ENCODE measurements at places on chromosomes 2 and 18.

DNA sequence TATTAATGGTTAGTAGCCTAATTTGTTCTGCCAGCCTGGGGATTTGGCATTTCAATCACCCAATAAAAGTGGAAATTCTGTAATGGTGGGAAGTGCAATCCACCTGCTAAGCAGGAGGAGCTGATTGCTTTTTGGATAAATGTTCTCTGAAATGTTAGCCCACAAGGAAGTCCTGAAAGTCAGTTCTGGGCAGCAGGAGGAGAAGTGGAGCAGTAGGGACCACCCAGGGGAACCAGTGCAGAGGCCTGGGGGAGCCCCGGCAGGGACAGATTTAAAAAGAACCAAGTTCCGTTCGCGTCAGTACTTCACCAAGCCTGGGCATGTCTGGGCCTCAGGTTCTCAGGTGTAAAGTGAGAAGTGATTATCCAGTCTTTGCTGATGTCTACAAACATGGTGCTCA lies 248.5 kb upstream of the RAB6C start:
- DNase-seq = no peak

- DNase-seq = no peak
Measured at GRCh38 chr2:74137651-74138599, 9.8 kb downstream of the BOLA3 start.

- DNase-seq = no peak
Measured at GRCh38 chr18:3722649-3723433, 272.9 kb downstream of the TGIF1 start.

DNA sequence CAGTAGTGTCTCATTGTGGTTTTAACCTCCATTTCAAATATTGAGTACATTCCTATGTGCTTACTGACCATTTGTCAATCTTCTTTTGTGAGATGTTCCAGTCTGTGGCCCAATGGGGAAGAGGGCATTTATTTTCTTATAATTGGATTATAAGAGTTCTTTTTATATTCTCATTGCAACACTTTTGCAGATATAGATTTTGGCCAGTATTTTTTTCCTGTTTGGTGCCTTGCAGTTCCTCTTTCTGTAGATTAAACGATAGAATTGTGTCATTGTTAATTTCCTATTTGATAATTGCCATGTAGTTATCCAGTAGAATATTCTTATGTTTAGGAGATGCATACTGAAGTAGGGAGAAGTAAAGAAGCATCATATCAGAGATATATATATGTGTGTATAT lies 56.4 kb upstream of the CYTIP start:
- no peak for DNase-seq

DNA sequence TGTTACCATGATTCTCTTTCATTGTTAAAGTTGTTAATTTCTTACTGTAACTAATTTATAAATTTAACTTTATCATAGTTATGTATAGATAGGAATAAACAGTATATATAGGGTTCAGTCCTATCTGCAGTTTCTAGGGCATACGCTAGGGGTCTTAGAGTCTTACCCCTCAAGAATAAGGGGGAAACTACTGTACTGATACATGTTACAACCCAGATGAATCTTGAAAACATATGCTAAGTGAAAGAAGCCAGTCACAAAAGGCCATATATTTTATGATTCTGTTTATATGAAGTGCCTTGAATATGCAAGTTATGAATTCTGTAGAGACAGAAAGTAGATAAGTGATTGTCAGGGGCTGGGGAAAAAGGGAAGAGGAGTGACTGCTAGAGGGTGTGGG lies 52.4 kb downstream of the RTN4 start:
- no peak for DNase-seq

- DNase-seq = no peak
Measured at GRCh38 chr2:16404551-16405300, 260.9 kb downstream of the CYRIA start.

DNA sequence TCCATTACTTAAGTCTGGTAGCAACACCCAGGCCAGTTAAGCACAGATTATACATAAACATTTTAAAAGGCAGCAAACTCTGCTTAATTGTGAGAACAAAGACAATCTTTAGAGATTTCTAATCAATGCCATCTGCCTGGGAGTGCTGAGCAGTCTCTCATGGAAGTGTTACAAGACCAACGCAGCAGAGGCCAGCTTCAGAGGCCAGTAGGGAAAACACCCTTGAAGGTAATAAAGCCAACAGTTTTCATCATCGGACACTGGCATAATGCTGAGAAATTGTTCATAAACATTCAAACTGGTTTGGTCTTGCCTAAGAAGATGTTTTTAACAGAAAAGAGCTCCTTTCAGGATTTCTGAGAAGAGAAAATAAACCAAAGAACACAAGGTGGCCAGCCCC lies 35.0 kb downstream of the EPB41L3 start:
- no peak for DNase-seq

DNA sequence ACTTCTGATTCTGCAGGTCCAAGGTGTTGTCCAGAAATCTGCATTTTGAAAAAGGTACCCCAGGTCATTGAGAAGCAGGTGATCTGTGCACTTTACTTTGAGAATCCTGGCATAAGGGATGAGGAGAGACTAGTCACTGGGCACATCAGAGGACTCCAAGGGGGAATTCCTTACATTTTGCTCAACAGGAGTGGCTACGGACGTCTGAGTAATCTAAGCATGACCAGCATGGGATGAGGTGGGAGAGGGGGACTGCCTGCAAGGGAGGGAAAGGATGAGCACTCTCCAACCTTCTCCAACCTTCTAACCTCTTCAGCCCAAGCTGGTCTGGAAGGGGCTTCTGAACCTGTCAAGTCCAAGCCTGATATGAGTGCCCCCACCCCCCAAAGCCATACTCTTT lies 55.5 kb downstream of the MARCHF4 start:
- DNase-seq = no peak

DNA sequence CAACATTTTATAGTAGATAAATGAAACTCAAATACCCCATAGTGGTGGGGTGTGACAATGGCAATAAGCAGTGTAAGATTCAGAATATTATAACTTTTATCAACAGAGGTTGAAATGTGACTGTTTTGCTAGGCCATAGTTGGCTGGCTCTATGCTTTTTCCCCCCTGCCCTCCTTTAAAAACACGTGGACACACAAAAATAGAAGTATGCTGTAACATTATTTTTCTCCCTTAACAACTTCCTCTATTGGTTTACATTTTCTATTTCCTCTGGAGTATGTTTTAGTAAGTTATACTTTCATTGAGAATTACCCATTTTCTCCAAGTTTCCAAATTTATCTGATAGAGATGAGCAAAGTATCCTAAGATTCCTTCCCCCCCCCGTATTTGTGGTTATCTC lies 31.1 kb downstream of the NDUFAF7 start:
- no peak for DNase-seq

DNA sequence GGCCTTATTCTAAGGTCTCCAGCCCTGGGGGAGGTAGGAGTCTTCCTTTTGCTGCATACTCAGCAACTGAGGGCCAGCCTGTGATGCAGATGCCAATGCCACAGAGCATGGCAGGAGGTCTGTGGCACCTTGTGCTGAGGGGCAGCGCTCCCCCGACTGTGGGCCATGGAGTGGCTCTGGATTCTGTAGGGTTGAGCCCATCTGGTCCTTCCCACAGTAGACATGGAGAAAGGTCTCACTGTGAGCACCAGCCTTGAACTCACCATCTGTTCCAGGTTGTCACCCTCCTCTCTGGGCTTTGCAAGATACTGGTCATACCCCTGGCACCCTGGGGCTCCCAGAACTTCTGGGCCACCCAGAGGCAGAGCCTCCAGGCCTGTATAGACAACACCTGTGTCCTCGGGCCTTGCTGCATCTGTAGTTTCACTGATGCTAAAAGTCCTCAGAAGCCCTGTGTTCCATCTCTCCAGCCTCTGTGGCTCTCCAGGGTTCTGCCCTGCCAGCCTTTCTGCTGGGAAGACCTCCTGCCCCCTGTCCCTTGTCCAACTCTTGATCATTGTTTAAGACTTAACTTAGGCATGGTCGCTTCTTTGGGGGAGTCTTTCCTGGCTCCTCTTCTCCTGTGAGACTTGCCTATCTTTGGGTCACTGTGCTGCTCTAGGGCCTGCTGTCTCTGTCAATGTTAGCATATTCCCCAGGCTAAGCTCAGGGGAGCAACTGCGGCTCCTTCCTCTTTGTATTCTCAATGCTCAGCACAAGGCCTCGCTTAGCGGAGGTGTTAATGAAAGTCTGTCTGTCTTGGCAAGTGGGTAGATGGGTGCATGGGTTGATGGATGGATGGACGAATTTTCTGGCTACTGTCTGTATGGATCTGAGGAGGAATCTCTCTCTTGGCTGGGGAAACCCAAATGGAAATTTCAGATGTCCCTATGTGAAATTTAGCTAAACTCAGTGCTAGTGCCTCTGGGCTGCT lies 160.9 kb downstream of the DYSF start:
- DNase-seq = no peak

GRCh38 chr2:157691131-157691530 lies 62.5 kb upstream of the ACVR1C start:
- DNase-seq = no peak

DNA sequence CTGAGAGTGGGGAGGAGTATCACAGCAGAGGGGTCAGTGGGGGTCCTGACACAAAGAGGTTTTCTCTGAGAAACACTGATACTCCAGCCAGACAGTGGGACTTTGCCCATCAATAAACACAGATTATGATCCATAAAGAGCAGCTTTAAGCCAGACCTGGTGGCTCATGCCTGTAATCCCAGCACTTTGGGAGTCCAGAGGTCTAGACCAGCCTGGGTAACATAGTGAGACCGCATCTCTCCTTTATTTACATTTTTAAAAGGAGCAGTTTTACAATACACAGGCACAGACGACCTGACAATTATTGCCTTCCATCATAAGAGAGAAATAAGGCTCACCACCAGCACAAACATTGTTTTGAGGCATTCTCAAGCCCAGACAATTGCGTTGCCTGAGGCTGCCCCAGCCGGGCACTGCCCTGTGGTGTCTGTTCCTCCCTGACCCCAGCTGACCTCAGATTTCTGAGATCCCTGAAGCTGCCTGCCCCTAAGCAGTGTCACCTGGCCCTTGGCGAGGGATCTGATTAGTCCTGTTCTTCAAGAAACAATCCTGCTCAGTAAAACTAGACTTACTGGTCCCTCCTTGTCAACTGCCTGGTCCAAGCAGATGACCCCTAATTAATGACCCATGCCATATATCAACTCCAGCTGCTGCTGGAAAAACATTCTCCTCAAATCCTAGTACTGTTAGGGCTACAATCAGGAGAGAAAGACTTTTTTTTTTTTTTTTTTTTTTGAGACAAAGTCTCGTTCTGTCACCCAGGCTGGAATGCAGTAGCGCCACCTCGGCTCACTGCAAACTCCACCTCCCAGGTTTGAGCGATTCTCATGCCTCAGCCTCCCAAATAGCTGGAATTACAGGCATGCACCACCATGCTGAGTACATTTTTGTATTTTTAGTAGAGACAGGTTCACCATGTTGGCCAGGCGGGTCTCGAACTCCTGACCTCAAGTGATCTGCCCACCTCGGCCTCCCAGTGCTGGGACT lies 59.4 kb upstream of the SOS1 start:
- DNase-seq = no peak

GRCh38 chr2:170340693-170341068 lies 162.7 kb downstream of the MYO3B start:
- DNase-seq = no peak

DNA sequence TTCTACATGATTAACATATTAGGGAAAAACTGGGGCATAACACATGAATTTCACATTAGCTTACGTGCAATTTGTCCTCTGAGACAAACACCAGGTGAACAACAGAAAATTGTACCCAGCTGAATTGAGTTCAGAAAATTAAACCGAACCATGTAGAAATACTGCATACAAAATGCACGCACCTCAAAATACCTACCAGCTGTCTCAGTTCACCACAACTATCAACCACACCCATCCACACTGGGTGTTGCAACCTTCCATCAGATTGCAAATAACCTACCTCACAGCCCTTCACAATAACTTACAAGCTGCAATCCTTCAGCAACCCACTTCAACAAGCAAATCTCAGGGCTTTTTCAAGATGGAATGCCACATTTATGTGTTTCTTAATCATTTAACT lies 55.9 kb downstream of the UNC50 start:
- DNase-seq = peak; percentile 12

Data from T-helper 17 cell (primary cell).